ENCODE measurements at places on chromosomes 5 and 9.

- no peak for DNase-seq
These were observed 52.6 kb downstream of the SAR1B start for GRCh38 chr5:134580001-134580460.

DNA sequence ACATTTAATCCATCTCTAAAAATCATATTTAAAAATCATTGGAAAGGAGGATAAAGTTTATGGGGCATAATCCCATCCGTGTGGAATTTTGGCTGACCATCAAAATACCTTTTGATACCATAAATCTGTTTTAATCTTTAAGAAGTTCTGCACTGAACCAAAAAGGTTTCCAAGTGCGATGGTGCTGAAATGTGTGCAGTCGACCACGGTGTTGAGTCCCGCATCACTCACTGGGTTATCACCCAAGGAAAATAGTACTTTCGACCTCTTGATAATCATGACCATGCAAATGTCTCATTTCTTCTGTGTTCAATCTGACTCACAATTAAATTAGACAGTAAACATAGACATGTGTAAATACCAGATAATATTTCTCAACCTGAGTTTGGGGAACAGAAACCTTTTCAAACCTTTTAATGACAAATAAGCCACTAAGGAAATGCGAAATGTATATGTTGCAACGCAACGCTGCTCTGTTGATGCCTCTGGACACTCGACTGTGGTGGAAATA lies 62.0 kb upstream of the CDH6 start:
- DNase-seq = no peak

GRCh38 chr5:157491471-157491995 lies 31.5 kb downstream of the NIPAL4 start:
- DNase-seq = no peak

DNA sequence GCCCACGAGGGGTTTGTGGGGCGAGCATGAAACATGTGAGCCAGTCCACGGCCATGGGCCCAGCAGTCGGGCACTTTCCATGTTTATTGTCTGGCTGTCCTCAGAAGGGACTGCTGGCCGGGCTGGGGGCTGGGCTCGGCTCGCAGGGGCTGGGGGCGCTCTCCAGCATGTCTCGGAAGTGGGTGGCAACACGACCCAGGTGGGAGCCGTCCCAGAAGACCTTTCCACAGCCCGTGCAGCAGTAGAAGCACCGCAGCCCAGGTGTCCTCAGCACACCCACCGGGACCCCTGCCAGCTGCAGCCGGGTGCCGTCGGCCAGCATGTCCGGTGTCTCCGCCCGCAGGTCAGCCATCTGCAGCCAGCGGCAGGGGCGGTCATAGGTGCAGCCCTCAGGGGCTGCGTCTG lies 4.8 kb upstream of the NRARP start:
- DNase-seq = peak; percentile 21

DNA sequence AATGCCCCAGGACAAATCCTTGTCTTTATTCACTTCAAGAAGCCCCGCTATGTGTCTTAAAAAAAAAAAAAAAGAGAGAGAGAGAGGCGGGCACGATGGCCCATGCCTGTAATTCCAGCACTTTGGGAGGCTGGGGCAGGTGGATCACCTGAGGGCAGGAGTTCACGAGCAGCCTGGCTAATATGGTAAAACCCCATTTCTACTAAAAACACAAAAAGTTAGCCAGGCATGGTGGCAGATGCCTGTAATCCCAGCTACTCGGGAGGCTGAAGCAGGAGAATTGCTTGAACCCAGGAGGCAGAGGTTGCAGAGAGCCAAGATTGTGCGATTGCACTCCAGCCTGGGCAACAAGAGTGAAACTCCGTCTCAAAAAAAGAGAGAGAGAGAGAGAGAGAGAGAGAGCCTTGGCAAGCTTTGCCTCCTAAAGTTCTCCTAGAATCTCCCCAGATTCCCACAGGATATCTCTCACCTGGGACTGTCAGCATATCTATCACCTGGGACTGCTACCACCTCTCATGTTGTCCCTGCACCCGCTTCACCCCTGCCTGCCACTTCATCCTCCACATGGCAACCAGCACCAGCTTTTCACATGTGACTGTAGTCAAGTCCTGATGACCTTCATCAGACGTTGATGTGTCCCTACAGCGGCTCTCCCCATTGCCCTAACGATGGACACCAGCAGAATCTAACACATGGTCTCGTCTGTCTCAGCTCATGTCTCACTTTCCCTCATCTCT lies 5.8 kb downstream of the ITK start:
- DNase-seq = no peak

GRCh38 chr5:129696636-129697035 lies 51.3 kb upstream of the MINAR2 start:
- no peak for DNase-seq

DNA sequence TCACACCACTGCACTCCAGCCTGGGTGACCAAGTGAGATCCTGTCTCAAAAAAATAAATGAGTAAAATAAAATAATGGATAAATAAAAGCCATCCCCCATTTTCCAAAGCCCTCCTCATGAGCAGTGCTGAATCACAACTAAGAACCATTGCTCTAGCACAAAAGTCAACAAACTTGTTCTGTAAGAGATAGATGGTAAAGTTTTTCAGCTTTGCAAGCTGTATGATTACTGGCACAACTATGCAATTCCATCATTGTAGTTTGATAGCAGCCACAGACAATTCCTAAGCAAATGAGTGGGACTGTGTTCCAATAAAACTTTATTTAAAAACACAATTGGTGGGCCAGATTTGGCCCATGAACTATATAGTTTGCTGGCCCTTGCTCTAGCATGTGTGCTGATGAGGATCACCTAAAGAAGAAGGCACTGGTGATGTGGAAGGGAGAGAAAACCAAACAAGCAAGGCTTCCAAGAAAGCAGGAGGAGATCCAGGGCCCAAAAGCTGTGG lies 64.6 kb downstream of the NEURL1B start:
- DNase-seq = no peak

- no peak for DNase-seq
These were observed 63.6 kb downstream of the SSBP2 start for GRCh38 chr5:81687292-81687691.

DNA sequence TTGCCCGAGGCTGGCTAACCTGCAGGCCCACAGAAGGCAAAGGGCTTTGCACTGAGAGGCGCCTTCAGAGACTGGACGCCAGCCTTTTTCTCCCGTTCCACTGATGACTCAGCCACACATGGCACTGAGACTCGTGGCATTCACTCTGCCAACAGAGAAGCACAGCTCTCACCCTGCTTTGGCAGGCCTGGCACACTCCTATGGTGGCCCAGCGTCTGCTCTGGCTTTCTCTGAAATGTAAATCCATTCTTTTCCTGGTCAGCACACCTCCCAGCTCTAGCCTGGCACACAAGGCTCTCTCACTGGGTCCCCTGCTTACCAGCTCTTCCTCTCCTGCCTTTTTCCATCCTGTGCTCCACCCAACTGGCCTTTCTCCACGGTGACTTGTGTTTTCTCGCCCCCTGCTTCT lies 5.9 kb upstream of the MELK start:
- no peak for DNase-seq

Measured in left ventricle myocardium inferior (tissue), 1 donor.